ENCODE measurements at places on chromosomes 3 and 15.

DNA sequence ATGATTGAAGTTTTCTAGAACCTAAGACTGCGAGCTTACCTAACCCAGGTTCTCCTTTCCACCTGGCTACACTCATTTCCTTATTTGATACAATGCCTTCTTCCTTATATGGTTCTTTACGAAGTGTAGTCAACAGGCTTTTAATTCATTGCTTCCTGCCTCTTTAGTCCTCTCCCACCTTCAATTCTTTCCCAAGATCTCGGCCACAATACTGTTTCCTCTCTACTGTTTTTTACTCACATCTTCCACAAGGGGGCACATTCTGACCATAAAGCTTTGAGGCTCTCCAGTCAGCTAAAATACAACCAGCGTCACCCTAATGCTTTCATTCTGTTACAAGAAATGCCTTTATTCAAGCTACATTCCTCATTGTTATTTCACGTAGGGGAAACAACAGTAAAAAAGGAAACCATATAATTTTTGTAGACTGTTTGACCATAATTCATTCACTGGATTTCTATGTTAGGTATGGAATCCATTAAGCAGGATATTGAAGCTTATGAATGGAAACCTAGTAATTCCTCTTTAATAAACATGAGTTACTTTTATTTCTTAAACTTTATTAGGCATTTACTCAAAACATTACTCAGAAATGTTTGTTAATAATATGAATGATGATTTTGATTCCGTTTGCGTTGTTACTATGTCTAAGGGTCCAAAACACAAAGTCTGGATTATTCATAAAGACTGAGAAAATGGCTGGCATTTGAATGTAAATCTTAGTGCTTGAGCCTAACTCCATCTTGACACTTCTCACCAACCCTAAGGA is 29.5 kb upstream of the VEPH1 start:
- DNase-seq, result peak; percentile 77

DNA sequence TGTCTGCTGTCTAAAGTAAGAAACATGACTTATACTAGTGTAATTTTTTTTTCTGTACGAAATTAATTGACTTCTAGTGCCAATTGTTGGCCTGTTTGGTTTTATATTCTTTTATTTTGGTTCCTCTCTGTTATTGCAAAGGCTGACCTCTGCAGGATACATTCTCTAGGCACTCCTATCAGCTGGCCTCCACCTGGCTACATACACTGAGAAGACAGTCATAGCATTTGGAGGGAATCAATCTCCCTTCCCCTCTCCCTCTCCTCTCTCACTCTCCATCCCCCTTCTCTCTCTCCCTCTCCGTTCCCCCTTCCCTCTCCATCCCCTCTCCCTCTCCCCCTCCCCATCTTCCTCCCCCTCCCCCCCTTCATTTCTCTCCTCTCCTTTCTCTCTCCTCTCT is 116.7 kb downstream of the MCTP2 start:
- DNase-seq, result no peak

GRCh38 chr3:108228286-108228685 is 6.1 kb upstream of the IFT57 start:
- no peak for DNase-seq

DNA sequence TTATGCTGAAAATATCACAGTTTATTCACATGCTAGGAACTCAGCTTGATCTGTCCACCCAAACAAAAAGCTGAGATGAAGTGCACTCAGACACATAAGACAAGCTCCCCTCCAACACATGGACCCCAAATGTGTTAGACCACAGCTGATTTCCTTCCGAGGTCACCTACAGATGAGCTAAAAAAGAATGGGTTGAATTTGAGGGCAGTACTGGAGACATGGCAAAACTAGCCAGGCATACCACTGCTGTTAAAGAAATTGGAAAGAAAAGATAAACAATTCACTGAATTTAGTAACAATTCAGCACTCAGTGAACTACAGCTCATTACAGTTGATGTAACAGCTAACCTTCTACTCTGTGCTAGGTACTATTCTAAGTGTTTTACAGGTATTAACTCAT is 15.5 kb downstream of the PARP9 start:
- no peak for DNase-seq

DNA sequence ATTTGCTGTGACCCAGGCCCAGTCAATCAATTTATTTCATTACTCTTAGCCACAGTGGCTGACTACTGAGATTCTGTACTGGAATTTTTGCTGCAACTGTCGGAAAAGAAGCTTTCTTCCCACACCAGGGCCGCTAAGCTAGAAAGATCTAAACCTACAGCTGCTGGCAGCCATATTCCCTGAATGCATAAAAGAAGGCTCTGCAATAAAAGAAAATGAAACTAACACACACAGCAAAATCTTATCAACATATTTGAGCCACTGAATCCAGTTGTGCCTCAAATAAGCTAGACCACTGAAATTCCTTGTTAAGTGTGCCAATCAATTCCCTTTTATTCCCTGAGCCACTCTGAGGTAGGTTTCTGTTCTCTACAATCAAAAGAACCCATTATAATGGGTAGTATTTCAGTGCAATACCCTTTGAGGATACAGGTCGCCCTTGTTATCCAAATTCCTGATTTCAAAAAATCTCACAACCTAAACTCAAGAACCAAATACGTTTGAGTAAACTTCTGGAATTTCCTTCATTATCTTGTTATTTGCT is 60.3 kb downstream of the MYO9A start:
- DNase-seq, result no peak

DNA sequence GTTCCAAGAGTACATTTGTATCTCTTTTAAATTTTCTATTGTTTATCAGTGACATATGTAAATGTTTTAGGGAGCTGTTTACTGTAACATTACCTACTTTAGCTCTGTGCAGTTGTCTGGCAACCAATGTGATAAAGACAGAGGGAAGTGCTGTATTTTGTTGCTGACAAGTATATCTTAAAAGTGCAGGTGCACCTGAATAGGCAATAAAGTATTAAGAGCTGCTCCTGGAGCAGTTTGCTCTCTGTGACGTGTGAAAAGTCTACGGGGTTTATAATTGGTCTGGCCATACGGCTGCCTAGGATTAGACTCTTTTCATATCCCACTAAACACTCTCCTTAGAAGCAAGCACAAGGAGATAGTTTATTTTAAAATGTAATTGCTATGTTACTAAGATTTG is 178.3 kb downstream of the IGF1R start:
- DNase-seq, result no peak

DNA sequence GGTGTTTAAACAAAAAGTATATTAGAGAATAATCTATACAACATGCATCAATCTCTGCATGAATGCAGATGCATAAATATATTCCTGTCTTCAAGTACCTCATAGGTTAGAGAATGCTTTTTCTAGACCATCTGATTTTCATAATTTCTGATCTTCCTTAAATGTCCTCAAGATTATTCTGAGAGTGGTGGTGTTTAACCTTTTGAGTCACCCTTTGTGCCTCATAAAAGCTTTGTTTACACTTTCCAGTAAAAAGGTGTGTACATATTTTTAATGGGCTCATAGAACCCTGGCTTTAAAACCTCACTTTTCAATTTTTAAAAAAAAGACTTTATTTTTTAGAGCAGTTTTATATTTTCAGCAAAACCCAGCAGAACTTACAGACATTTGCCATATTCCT is 41.0 kb upstream of the ABHD10 start:
- no peak for DNase-seq

DNA sequence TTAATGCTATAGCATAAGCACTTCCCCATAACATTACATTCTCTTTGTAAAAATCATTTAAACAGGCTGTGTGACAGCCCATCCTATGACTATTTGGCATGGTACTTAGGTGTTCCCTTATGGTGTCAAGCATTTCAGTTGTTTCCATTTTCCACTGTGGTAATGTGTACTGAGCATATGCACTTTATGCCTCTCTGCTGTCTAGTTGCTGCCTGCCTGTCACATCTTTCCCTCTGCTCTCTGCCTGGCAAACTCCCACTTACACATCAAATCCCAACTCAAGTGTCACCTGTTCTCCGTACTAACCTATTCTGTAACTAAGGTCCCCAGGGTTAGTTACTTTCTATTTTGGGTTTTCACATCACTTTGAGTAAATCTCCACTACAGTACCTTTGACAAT is 84.4 kb upstream of the STRIT1 start:
- no peak for DNase-seq

GRCh38 chr15:72237029-72237852 is 6.3 kb upstream of the PKM start:
- DNase-seq, result no peak

DNA sequence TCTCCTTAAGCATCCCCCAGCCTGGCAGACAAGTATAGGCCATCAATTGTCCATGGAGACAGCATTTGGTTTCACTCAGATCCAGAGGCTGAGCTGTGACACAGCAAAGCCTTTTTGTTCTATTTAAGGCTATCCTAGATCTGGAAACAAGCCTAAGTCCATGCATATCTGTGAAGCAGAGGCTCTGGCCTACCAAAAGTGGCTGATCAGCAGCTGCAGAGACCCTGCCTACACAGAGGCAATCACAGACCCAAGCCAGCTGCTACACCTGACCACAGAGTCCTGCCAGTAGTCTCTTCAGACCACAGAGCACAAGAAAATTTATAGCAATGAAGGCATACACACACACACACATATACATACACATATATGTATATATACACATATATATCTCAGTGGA is 501.7 kb upstream of the ARPP21 start:
- DNase-seq, result no peak

GRCh38 chr15:79185199-79185598 is 94.6 kb upstream of the RASGRF1 start:
- no peak for DNase-seq

DNA sequence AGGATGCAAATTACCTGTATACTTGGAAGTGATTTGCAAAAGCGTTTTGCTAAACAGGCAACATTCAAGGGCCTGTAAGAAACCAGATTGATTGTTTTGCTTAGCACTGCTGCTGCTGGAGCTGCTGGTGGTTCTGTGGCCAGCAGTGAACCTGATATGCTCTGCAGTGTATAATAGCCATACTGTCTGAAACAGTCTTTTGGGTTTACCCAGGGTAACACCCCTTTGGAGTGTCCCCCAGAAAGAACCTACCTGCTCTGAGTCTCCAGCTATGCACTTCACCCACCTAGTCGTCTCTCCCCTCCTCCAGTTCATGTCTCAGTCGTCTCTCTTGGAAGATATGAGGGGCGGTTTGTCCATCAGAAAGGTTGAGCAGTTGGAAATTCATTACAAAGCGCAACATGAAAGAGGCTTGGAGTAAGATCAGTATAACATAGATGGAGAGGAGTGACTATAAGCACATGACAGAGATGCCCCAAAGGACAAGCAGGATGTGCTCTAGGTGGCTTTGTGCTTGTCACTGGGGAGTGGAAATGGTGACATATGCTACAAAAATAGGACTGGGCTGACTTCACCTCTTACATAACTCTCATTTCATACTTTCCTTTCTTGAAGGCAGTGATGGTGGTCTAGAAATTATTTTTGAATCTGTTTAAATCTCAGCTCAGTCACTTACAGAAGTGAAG is 3.8 kb downstream of the MKRN2 start:
- no peak for DNase-seq

- DNase-seq, result peak; percentile 81
Measured at GRCh38 chr3:124032881-124033359, 41.0 kb upstream of the ROPN1 start.

DNA sequence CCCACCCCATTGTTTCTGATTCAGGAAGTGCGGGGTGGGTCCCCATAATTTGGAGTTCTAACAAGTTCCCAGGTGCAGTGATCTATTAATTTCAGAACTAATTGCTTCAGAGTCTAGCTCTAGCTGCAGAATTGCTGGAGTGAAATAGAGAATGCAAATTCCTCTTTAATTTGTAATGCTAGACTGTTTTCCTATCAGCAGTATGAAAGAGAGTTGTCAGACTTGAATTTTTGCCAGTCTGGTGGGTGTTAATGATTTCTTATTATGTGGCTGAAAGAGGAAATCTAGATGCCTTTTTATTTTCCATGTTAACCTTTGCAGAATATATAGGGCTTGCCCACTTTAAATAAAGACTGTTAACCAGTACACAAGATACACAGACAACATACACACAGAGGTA is 23.7 kb downstream of the APH1B start:
- no peak for DNase-seq

- no peak for DNase-seq
Measured at GRCh38 chr15:22895465-22896190, 57.2 kb downstream of the NIPA2 start.

DNA sequence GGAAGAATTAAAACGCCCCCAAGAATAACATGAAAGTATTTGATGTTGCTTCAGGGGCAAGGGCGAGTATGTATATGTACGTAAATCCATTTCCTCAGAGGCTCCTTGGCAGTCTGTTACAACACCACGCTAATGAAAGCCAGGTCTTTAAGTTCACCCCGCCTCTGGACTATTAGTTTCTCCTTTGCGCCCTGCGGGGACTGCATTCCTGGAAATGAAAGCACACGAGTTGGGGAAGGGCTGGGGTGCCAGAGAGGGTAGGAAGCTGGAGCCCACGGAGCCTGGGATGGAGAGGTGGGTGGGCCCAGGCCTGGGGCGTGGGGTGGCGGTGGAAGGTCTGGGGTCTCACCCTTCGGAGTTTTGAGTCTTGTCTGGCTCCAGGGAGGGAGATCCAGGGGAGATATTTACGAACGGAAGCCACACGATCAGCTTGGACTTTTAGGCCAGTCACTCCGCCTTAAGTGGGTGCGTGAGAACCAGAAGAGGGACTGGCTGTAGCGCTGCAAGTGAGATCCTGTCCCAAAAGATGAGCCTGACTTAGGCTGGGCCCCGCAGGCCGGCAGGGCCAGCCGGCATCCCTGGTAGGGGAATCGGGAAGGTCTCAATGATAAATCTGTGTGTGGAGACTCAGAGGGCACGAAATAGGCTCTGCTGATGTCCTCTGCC is 1.6 kb upstream of the PLCL2 start:
- DNase-seq, result no peak

DNA sequence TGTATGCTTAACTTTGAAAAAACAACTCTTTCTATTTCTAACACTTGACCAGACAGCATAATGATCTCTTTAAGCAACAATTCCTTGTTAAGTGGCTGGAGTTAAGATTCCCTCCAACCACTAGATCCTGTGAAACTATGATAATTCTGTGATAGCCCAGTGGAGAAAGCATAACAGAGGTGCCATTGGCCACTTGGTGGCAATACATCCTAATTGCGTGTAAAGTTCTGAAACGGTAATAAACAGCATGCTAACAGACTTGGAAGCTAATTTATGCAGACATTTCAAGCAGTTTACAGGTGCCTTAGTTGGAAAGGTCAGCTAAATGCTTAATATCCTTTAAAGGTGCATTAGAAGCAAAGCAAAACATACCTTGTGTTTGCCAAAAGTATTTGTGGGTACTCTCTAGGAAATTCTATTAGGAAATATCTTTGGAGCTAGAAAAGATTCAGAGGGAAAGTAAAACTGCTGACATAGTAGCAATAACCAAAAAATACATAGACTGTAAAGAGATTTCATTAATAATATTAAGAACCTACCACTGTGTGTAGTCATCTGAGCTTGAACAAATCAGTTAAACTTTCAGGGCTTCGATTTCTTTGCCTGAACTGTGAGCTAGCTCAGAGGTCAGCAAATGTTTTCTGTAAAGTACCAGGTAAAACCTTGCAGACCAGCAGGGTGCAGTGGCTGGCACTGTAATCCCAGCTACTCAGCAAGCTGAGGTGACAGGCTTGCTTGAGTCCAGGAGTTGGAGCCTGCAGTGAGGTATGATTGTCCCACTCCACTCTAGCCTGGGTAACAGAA is 19.0 kb upstream of the CSTA start:
- DNase-seq, result no peak

GRCh38 chr15:82168296-82168695 is 94.2 kb downstream of the EFL1 start:
- no peak for DNase-seq

- DNase-seq, result no peak
Measured at GRCh38 chr15:75666823-75667501, 19.2 kb downstream of the SNX33 start.

- DNase-seq, result no peak
Measured at GRCh38 chr15:29681946-29682345, 140.3 kb downstream of the TJP1 start.

GRCh38 chr3:164459521-164460151 is 618.7 kb downstream of the SI start:
- DNase-seq, result no peak
